Transverse colon (tissue), 4 donors: ENCODE measurements at places on chromosomes 3 and 15. TPM values are rescaled to one million over a fixed set of nuclear protein-coding genes. Genes with fewer than 3 reads are reported as not detected.
A peak's percentile ranks its signal among the peaks of the same experiment; 100 is the strongest.

The SLC49A4 gene
- total RNA-seq: 29.9 TPM

DNA sequence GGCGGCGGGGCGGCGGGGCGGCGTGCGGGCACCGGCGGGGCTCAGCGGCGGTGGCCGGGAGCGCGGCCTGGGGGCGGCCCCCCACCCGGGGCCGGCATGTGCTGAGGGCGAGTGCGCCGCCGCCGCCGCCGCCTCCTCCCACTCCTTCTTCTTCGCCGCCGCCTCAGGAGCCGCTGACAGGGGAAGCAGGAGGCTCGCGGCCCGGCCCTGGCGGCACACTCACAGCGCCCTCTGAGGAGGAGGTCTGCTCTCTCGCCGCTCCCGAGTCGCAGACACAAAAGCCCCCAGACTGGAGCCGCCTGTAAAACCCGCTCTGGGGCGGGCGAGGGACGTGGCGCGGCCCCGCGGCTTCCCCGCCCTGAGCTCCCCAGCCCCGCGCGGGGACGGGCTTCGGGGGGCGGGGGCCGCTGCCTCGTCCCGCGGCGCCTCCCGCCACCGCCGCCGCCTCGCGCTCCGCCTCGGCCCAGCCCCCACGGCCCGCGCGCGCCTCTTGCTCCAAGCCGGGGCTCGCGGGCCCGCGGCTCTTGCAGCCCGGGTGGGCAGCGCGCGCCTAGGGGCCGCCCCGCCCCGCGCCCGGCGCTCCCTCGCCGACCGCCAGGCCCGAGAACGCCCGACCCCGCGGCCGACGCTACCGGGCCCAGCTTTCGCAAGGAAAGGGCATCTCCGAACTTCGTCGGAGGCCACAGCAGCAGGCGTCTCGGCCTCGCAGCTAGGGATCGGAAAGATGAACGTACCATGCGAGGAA is at the start of gene PYGO1:
Gene PYGO1, minus strand, starts transcription at position 276 of the 745 bp plus-strand sequence. CDS start 462 bp downstream, outside the sequence.
- peak; percentile 19 for DNase-seq
- H3K27me3 ChIP-seq: peaks cover 67% of the 10 kb centered on the region
- peak within 1 kb of the TSS; percentile 50 for H3K4me3 ChIP-seq

- H3K27me3 ChIP-seq: no peaks in the 10 kb centered on the region
- H3K4me1 ChIP-seq: no peaks in the 10 kb centered on the region
- DNase-seq: no peak
- H3K36me3 ChIP-seq: no peaks in the 10 kb centered on the region
- no peak overlapping the region for H3K4me3 ChIP-seq
- no peak overlapping the region for H3K27ac ChIP-seq
Observed at GRCh38 chr15:63013052-63013808, 29.3 kb upstream of the TPM1 start.

The SLC28A2 gene
- 2.5 TPM for total RNA-seq

DNA sequence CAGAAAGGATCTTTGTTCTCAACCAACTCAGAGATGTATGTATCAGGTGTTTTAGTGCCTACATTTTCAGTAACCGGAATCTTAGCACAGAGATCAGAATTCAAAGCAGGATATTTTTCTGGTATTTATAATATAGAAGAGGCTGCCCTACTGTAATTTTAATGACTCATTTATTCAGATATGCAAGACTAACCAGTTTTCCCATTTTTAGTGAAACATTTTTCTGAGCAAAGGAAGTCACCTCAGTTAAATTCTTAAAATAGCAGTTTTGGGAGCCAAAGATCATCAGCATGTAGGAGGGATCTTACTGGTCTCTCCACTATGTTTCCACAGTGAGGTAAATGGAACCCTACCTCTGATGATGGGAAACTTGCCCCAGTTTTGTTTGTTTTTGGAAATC is 42.0 kb downstream of the SRP14 start:
- no peaks in the 10 kb centered on the region for H3K27me3 ChIP-seq
- no peak overlapping the region for H3K4me3 ChIP-seq
- H3K36me3 ChIP-seq: peaks cover 21% of the 10 kb centered on the region
- no peaks in the 10 kb centered on the region for H3K4me1 ChIP-seq
- H3K27ac ChIP-seq: no peak overlapping the region

DNA sequence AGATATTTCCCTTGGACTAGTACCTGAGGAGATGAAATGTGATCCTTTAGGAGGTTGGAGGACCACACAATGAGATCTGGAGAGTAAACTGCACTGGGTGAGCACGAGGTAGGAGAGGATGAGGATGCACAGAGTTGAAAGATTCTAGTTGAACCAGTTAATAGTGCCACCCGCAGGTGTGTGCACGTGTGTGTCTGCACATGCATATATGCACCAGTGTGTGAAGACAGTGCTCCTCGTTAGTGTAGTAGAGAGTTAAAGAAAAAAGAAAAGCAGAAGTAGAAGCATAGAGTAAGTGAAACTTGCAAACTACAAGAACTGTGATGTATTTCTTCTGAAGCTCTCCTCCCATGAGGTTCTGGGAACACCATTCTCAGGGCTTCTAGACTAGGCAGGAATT is 8.4 kb downstream of the MED12L start:
- H3K4me1 ChIP-seq: no peaks in the 10 kb centered on the region
- no peaks in the 10 kb centered on the region for H3K36me3 ChIP-seq
- H3K27me3 ChIP-seq: no peaks in the 10 kb centered on the region
- no peak overlapping the region for H3K4me3 ChIP-seq

GRCh38 chr3:157174290-157174648 is 14.3 kb upstream of the CCNL1 start:
- H3K4me1 ChIP-seq: peaks cover 10% of the 10 kb centered on the region
- H3K36me3 ChIP-seq: no peaks in the 10 kb centered on the region
- H3K27ac ChIP-seq: peak overlapping the region; percentile 98
- DNase-seq: peak; percentile 44
- no peaks in the 10 kb centered on the region for H3K27me3 ChIP-seq
- peak overlapping the region; percentile 51 for H3K4me3 ChIP-seq

The A4GNT gene
- total RNA-seq: not detected

DNA sequence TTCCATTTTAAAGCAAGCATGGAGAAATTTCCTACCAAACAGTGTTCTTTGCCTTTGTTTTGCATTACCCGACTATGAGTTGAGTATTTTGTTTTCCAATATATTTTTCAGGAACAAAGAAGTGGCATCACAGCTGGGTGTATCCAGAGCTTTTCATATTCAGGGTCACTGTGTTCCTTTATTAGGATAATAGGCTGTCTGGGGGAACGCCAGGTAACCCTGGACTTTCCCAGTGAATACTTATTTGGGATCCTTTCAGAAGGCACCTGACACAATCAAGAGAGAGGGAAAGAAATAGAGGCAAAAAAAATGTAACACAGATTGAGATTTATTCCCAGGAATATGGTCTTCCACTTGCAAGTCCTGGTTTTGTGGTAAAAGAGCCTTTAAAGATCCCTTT is 44.4 kb downstream of the PAQR5 start:
- no peak for DNase-seq
- no peak overlapping the region for H3K4me3 ChIP-seq
- no peak overlapping the region for H3K27ac ChIP-seq

The TPRG1 gene
- total RNA-seq: 14.9 TPM

GRCh38 chr3:134397755-134398154 is 23.5 kb upstream of the AMOTL2 start:
- peaks cover 13% of the 10 kb centered on the region for H3K27me3 ChIP-seq
- no peak overlapping the region for H3K4me3 ChIP-seq
- H3K36me3 ChIP-seq: no peaks in the 10 kb centered on the region
- H3K4me1 ChIP-seq: no peaks in the 10 kb centered on the region
- no peak for DNase-seq

DNA sequence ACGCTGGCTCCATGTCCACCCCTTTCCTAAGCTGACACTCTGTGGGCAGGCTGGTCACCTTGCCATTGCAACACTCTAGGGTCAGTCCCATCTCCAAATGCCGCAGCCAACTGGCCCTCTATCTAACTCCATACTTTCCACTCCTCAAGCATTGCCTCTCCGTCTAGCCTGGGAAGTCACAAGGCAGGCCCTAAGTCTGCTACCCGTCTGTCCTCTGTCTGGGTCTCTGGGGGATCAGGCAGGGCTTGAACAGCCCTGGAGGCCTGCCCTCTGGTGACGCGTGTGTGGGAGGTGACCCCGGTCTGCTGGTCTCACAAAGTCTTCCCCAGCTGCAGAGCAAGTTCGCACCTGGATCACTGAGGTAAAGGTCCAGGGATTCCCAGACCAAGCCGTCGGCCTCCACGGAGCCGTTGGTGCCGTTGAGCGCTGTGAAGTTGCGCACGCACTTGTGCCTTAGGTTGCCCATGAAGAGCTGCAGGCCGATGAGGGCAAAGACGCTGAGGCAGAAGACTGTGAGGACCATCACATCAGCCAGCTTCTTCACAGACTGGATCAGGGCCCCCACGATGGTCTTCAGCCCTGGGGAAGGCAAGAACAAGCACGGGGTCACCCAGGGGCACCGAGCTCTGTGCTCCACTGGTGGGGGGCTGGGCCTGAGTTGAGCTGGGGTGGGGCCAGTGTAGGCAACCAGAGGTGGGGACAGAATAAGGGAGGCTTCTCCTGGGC is 39.9 kb downstream of the SCN5A start:
- H3K36me3 ChIP-seq: no peaks in the 10 kb centered on the region
- H3K27ac ChIP-seq: no peak overlapping the region
- no peaks in the 10 kb centered on the region for H3K27me3 ChIP-seq
- no peaks in the 10 kb centered on the region for H3K4me1 ChIP-seq
- no peak for DNase-seq

- H3K27me3 ChIP-seq: no peaks in the 10 kb centered on the region
- no peak for DNase-seq
- H3K4me1 ChIP-seq: no peaks in the 10 kb centered on the region
Observed at GRCh38 chr3:115989684-115990421, 366.5 kb downstream of the GAP43 start.

The NXPE3 gene
- 2.2 TPM for total RNA-seq

The CNTN4 gene
- 49.0 TPM for total RNA-seq

DNA sequence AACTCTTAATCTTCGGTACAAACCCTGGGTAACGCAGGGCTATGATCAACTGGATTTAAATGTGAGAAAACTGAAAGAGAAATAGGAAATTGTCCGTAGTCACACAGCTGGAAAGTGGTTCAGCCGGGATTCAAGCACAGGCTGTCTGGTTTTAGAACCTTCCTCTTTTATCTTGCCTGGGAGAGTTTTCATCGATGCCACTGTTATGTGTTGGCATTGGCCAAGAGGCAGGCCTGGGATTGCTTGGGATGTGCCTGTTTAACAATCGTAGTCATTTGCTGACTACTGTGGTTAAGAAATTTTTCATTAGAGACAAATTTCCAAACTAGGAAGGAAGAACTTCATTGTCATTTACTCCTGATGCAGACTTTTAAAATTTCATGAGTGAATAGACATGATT is 4.3 kb downstream of the MCTP2 start:
- peaks cover 40% of the 10 kb centered on the region for H3K4me1 ChIP-seq
- H3K36me3 ChIP-seq: no peaks in the 10 kb centered on the region
- no peak for DNase-seq
- no peak overlapping the region for H3K4me3 ChIP-seq
- H3K27ac ChIP-seq: no peak overlapping the region

- DNase-seq: no peak
- H3K27me3 ChIP-seq: no peaks in the 10 kb centered on the region
- peaks cover 10% of the 10 kb centered on the region for H3K36me3 ChIP-seq
- no peak overlapping the region for H3K27ac ChIP-seq
- H3K4me3 ChIP-seq: no peak overlapping the region
Observed at GRCh38 chr3:108208831-108209230, 13.4 kb downstream of the IFT57 start.

The ATP10A gene
- total RNA-seq: 3.7 TPM

DNA sequence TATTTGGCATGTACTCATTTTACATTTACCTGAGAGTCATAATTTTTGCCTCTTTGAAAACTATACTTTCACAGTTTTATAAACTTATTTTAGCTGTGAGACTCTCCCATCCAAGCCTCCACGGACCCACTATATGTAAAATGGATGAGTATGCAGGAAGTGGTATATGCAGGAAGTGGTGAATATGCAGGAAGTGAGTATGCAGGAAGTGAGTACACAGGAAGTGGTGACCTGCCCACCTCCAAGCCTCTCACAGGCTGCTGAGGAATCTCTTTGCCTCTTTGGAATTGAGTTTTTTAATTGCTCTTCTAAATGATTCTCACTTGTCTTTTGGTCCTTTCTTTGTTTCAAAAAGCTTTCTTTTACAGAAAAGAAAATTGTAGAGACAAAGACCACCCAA is 85.2 kb downstream of the KBTBD8 start:
- DNase-seq: no peak
- H3K4me1 ChIP-seq: no peaks in the 10 kb centered on the region
- no peaks in the 10 kb centered on the region for H3K27me3 ChIP-seq
- no peak overlapping the region for H3K4me3 ChIP-seq
- H3K27ac ChIP-seq: no peak overlapping the region

DNA sequence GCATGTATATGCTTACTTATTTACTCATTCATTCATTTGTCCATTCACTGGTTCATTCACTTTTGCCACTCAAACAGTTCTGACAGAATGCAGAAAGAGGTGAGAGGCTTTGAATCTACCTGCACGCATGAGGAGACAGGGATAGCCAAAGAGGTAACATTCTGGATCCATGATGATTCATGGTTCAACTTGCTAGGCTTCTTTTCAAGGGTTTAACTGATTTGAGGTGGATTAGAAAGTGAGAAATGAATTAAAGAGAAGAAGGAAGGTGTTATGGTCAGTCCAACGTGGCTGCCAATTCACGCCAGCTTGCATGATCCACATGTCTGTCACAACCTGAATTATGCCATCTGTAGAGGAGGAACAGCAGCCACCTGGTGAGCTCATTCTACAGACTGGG is 260.6 kb downstream of the ARRDC4 start:
- H3K27me3 ChIP-seq: no peaks in the 10 kb centered on the region
- no peak for DNase-seq
- H3K4me3 ChIP-seq: no peak overlapping the region
- H3K36me3 ChIP-seq: no peaks in the 10 kb centered on the region
- H3K27ac ChIP-seq: no peak overlapping the region

The CKMT1A gene
- 103 TPM for total RNA-seq

GRCh38 chr3:128311441-128311844 is 155.2 kb downstream of the DNAJB8 start:
- H3K36me3 ChIP-seq: no peaks in the 10 kb centered on the region
- H3K4me1 ChIP-seq: no peaks in the 10 kb centered on the region
- no peak overlapping the region for H3K4me3 ChIP-seq

DNA sequence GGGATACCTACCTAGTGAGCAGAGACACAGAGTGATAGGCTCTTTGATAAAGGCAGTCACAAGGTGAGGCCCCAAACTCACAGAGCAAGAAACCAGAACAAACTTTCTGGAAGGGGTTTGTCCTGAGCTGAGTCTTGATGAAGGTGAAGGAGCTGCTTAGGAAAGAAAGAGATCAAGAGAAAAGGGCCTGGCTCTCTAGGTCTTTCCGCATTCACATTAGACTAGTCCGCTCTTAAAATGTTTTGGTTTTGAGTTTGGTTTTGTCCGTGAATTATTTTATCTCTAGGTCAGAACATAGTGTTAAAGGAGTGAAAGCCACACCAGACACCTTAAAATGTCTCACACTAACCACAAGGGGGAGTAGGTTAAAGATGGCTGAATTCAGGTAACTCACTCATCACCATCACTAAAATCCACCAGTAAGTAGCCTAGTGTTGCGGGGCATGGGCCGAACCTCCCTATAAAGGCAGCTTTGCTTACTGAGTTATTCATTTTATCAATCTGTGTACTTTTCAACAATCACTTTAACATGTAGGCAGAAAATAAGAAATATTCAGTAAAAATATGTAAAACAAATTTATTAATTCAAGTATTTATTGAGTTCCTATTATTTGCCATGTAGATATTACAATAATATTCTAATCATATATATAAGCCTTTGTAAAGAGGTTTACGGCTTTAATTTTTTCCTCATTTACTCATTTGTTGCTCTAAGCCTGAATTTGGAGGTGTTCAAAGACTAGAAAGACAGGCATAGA is 121.5 kb upstream of the TSC22D2 start:
- no peaks in the 10 kb centered on the region for H3K4me1 ChIP-seq
- no peak for DNase-seq
- H3K36me3 ChIP-seq: no peaks in the 10 kb centered on the region
- H3K27ac ChIP-seq: no peak overlapping the region
- no peaks in the 10 kb centered on the region for H3K27me3 ChIP-seq

The CCDC39 gene
- total RNA-seq: not detected
